A172 (cell line): ENCODE measurements at places on chromosomes 12 and 14.

- no peak for DNase-seq
Observed at GRCh38 chr14:67485501-67486095, 2.9 kb downstream of the TMEM229B start.

DNA sequence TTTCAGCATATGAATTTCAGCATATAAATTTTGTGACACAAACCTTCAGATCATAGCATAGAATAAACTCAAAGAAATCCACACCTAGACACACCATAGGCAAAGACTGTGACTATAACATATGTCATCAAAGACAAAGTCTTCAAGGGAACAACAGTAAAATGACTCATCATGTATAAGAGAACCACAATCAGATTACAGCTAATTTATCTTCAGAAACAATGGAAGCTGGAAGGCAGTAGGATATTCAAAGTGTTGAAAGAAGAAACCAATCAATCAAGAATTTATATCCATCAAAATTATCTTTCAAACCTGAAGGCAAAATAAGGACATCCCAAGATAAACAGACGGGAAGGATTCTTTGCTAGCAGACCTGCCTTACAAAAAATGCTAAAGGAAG lies 29.0 kb downstream of the DLK1 start:
- peak; percentile 52 for DNase-seq

DNA sequence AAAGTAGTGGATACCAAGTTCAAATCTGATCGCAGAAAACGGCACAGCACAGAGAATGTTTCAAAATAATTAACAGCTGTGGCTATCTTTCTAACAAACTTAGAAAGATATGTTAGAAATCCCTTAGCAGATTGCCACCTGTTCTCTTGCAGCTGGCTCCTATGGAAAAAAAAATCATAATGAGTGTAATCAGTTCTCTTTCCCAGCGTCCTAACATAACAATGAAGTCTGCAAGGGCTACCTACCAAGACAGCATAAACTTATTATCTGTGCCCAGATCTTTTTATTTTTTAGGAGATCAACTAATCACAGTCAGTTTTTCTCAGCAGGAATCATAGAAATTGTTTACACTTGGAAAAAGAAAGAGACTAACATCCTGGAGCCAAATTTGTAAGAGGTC lies 358.6 kb upstream of the FOXG1 start:
- no peak for DNase-seq

DNA sequence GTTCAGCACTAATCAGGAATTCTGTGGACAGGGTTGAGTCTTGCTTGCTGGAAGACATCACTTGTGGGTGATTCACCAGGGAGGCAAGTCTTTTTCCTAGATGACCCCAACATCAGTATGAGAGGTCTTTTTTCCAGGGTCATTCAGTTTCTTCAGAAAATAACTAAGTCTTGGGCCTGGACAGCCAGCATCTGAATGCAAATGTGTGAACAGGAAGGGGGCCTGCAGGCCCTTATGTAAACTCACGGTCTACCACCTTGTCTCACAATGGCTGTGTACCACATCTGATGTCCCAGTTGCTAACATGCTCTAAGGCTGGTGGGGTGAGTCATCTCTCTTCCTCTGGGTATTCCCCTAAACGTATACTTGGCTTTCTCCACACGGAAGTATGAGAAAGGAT lies 79.2 kb downstream of the HECTD4 start:
- peak; percentile 88 for DNase-seq
